ENCODE measurements at places on chromosomes 11 and 22. TPM values are rescaled to one million over a fixed set of nuclear protein-coding genes. Genes with fewer than 3 reads are reported as not detected.

DNA sequence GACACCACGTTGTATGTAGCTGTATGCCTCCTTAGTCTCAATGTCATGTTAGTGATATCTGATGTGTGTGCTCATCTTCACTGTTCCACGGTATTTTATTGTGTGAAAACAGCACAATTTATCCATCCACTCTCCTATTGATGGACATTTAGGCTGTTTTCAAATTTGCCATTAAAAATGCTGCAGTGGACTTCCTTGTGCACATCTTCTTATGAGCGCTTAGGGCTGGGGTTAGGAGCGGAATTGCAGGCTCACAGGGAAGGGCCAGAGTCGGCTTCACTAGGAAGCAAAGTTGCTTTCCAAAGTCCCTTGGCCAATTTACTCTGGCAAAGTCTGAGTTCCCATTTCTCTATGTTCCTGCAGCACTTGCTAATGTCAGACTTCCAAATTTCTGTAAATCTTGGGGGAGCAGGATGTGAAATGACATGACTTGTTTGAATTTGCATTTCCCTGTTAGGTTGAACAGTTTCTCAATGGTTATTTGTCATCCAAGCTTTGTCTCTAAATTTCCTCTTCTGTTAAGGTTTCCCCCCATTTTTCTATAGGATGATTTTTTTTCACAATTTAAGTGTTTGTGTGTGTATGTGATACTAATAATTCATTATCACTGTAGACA is 75.4 kb downstream of the MYEOV start:
- DNase-seq, result no peak

DNA sequence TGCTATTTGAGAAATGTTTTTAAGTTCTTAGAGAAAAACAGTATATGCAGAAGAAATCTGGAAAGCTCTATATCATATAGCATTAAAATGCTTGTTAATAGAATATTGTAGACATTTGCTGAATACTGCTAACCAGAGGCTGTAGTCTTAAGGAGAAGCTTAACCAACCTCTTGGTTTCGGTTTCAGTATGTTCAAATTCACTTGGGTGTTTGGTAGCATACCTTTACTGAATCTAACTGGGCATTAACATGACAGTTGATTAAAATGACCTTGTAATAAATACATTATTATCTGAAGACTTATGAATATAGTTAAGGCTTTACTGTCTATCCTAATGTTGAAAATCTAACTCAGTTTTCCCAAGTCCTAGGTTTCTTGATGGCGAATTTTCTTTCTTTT is 5.4 kb downstream of the PCF11 start:
- DNase-seq, result no peak

Gene TH
- 0.46 TPM for polyA plus RNA-seq

- no peak for DNase-seq
Observed at GRCh38 chr11:11948242-11948947, 60.0 kb downstream of the DKK3 start.

Gene TTC28
- 2.0 TPM for polyA plus RNA-seq

GRCh38 chr11:3833449-3833848 is 7.3 kb downstream of the RHOG start:
- no peak for DNase-seq

DNA sequence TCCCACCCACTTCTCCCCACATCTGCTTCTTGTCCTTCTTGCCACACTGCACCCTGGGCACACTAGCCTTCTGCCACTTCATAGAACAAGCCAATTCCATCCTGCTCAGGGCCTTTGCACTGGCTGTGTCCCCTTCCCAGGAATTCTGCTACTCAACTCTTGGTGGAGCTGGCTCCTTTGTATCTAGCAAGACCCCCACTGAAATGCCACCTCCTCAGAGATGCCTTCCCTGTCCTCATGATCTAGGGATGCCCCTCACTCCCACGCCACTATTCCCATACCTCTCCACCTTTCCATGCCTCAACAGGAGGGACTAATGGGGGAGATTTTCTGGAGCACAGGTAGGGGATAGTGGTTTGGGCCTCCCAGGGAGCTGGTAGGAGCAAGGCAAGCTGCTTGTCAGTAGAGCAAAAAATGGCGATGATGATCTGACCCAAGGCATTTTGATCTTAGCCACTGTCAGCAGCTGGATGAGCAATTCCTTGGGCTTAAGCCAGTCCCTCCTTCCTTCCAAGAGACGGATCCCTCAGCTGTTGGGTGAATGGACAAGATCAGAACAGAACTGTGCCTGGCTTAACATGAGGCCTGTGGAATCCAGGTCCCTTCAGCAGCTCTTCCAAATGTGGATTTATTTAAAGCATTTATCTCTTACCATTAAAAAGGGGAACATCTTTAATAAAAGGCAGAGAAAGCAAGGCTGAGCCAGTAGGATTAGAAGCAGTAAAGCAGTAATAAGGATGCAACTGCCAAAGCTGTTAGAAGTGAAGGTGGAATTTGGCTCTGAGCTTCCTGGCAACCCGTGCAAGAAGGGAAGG is 4.0 kb upstream of the PRDM11 start:
- no peak for DNase-seq

Gene FXYD2
- 100 TPM for polyA plus RNA-seq

DNA sequence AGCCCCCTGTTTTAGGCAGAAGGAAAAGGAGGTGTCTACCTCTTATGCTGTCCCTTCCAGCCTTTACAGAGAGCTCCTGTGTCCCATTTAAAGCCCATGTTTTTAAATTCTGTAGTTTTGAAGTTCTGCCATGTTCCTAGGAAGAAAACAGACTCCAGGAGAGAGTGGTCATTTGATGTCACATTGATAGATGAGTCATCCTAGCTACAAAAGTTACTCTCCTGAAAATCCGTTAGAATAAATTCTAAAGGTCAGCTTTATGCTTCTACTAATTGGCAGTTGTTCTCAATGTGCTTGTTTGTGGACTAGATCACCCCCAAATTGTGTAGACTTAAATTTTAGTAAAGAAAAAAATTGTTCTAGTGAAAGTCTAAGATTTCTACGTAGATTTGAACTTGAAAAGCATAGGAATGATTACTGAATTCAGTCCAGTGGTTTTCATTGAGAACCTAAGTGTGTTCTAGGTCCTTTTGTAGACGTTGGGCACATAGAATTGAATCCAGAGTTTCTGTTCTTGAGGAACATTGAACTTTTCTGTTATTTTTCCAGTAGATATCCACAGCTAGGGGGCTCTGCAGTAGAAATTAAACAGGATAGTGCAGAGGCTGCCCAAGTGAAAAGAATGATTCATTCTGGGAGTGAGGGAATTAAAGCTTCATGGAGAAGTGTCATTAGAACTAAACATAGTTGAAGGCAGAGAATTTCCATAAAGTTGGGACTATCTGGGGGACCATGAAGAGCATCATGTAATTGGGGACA is 140.6 kb upstream of the RASSF10 start:
- DNase-seq, result no peak

Gene FAM227A
- 0.73 TPM for polyA plus RNA-seq

Gene ZNF280B
- polyA plus RNA-seq, result 0.55 TPM

DNA sequence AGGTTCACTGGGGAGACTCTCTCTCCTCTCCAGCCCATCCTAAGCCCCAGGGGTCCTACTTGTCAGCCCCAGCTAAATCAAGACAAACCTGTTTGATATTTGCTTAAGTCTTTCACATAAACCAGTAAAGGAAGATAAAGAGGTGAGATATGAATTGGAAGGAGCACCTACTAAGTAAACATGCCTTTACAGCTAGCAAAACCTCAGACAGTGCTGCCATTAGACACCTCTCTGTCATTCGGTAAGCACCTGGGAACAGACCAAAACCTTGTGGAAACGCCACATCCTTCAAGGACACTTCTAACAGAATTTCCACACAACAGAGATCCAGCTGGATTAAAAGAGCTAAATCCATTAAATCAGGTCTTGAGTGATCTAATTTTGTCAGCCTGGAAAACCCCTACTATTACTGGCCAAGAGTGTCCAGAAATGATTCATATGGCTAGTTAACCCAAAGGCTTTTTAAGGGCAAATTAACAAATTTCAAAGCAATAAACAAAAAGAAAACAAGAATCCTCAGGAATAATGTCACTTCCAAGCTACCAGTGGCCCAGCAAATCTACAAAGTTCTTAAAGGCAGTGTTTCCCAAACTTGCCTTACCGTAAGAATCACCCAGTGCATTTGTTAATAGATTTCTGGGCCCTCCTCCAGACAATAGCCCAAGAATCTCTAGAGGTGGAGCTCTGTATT is 2.4 kb downstream of the VPS37C start:
- no peak for DNase-seq

DNA sequence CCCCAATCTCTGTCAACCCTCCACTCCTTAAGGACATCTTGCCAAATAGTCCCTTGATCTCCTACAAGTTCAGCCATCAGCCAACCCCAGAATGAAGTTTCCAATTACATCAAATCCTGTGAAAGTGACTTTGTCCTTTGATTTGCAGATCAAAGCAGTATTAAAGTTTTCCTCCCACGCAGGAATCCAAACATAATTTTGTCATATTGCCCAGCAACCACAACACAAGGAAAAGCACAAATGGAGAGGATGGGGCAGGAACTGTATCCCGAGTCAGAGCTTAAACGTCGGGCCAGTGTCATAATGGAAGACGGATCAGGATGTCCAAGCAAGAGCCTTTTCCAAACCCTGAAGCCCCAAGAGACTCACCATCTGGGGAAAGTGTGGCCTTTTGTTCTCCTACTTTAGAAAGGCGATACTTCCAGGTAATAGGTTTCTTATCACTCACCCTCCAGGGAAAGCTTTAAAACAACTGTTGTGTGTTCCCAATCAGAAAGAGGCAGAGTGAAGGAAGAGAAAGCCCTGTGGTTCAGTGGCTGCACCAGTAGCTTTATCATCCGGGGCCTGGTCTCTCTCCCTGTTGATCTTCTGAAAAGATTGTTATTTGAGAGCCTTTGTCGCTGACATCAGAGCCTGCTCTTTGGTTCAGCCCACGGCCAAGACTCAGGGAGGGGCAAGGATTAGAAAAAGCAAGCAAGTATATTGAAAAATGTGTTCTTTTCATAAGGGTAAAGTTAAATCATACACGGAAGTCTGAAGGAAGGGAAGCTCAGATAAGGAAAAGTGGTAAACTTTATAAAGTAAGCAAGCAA is 41.7 kb downstream of the EXPH5 start:
- no peak for DNase-seq

Gene MS4A12
- 0.39 TPM for polyA plus RNA-seq

- DNase-seq, result no peak
Observed at GRCh38 chr11:36155770-36156160, 133.5 kb downstream of the COMMD9 start.

- DNase-seq, result no peak
Observed at GRCh38 chr11:82980292-82980691, 78.8 kb downstream of the DDIAS start.

DNA sequence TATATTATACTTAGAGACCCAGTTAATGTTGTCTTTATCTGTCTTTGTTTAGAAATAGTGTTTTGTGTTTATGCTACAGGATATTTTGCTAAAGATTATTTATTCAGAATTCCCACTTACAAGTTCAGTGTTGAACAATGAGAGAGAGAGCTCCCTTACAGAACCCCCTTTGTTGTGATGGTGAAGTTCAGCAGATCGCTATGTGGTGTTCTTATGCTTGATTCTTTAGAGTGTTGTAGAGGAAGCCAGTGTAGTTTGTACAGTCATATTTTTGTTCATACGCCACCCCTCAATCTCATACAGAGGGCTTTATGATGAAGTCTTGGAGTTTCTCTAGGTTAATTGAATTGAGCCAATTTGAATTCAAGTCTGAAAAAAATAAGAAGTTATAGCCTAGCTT is 150.2 kb downstream of the TMEM135 start:
- no peak for DNase-seq

Gene LRRC4C
- 0.30 TPM for polyA plus RNA-seq

Gene MLC1
- polyA plus RNA-seq, result 0.48 TPM

GRCh38 chr11:44765026-44765595 is 38.3 kb downstream of the TSPAN18 start:
- no peak for DNase-seq

Gene MRGPRX4
- polyA plus RNA-seq, result 0.07 TPM

Gene MFRP
- polyA plus RNA-seq, result 0.05 TPM

DNA sequence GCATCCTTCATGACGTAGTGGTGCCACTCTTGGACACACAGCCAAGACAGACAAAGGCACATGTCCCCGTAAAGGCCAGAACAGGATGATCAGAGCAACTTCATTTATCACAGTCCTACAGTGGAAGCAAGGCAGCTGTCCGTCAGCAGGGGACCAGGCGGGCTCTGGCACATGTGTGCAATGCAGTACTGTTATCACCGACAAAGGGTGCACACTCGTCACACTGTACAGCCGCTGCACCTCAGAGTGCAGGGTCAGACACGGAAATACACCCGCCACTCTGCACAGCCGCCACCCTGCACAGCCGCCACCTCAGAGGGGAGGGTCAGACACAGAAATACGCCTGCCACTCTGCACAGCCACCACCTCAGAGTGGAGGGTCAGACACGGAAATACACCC is 13.4 kb upstream of the IL17REL start:
- DNase-seq, result no peak

GRCh38 chr11:128985880-128986279 is 43.2 kb upstream of the TP53AIP1 start:
- DNase-seq, result no peak

Gene MS4A7
- 21.8 TPM for polyA plus RNA-seq

Gene SMIM35
- 0.09 TPM for polyA plus RNA-seq

- DNase-seq, result no peak
Observed at GRCh38 chr22:41562461-41562860, 1.7 kb downstream of the CSDC2 start.

GRCh38 chr11:47185305-47186075 is 744 bp downstream of the PACSIN3 start:
- no peak for DNase-seq

Gene OR52N4
- polyA plus RNA-seq, result 0.73 TPM

DNA sequence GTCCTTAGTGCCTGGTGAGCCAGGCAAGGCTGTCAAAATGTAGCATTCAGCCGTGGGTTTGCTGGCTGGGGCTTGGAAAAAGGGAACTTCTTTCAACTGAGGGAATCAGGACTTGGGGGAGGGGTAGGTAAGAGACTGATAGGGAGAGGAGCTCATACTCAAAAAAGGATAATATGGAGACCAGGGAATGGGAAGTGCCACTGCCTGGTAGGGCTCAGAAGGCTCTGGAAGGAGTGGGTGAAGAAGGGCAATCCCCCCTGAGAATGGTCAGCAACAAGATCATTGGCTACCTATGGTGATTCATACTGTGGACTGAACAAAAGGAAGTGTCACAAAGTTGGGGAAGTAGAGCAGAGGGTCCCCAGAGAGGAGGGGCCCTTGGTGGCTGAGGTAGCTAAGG is 1.9 kb downstream of the CNGA4 start:
- no peak for DNase-seq
